ENCODE measurements at places on chromosomes 7 and 10. TPM values are rescaled to one million over a fixed set of nuclear protein-coding genes. Genes with fewer than 3 reads are reported as not detected.

Gene DPYSL4
- total RNA-seq = 50.3 TPM

Gene ASB10
- total RNA-seq = not detected

Gene LDB3
- not detected for total RNA-seq

Gene CDC14C
- total RNA-seq = not detected

Gene CYP2W1
- total RNA-seq = not detected

Gene AUTS2
- total RNA-seq = 82.1 TPM

Gene STOX1
- total RNA-seq = 15.7 TPM

Gene ZRANB1
- 59.1 TPM for total RNA-seq

Gene XRCC2
- 4.6 TPM for total RNA-seq

Gene ZCCHC24
- total RNA-seq = 15.2 TPM

Gene LRRC61
- 12.9 TPM for total RNA-seq

Gene ZNF736
- 50.7 TPM for total RNA-seq

Gene LEP
- not detected for total RNA-seq

Gene GDF10
- 3.0 TPM for total RNA-seq

Gene WDR86
- 21.2 TPM for total RNA-seq

Gene AOC1
- total RNA-seq = not detected

Gene AQP1
- 7.6 TPM for total RNA-seq

Gene HECTD2
- 53.7 TPM for total RNA-seq

Gene CHAT
- total RNA-seq = 2.3 TPM

Gene FLNC
- 20.1 TPM for total RNA-seq

Gene PNLIPRP2
- total RNA-seq = not detected

Gene CALHM3
- not detected for total RNA-seq

Gene NXPH1
- total RNA-seq = 94.6 TPM

Gene SYT15
- 2.1 TPM for total RNA-seq

Gene TMEM120A
- total RNA-seq = 53.3 TPM

Gene OR2A7
- total RNA-seq = 0.69 TPM

Gene ADO
- 39.9 TPM for total RNA-seq

Gene MMD2
- 8.5 TPM for total RNA-seq

Gene SRRM3
- 15.2 TPM for total RNA-seq

Gene ZP3
- 1.4 TPM for total RNA-seq

Gene SMKR1
- total RNA-seq = 6.7 TPM

Gene BEND7
- 16.8 TPM for total RNA-seq

Gene TRPV6
- total RNA-seq = under 0.01 TPM

Gene GIMAP6
- total RNA-seq = 6.9 TPM

Gene RELN
- total RNA-seq = 77.0 TPM

Gene ETV1
- 62.5 TPM for total RNA-seq

Gene ASB4
- total RNA-seq = 0.69 TPM

Gene GRM3
- 153 TPM for total RNA-seq

Gene ASIC3
- 1.4 TPM for total RNA-seq

Data from diencephalon (tissue), 1 donor.